ENCODE measurements at places on chromosomes 7 and 10.
A peak's percentile ranks its signal among the peaks of the same experiment; 100 is the strongest.

DNA sequence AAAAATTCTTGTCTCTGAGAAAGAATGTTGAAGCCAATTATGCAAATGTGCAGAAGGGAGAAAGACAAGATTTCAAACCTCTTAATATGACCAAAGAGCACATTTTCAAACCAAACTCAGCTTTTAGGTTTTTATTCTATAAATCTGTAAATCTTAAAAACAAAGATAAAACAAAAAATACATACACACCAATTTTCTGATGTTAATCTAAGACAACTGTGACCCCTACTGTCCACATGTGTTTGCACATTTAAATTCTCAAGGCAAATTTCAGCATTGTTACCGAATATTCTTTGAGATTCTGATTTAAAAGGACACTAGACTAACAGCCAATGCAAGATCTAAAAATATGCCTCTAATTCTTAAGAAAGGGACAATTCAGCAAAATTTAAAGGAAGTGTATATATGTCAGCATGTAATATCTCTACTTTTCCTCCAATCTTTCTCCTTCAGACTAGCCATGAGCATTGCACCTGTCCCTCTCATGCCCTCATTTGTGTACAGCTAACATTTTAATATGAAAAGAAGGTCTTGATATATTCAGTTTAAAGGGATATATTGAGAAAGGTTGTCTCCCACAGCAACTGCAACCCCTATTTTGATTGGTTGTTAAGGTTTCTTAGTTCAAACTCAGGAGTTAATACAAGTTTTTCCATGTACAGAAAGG lies 417.9 kb downstream of the IPMK start:
- DNase-seq = no peak

DNA sequence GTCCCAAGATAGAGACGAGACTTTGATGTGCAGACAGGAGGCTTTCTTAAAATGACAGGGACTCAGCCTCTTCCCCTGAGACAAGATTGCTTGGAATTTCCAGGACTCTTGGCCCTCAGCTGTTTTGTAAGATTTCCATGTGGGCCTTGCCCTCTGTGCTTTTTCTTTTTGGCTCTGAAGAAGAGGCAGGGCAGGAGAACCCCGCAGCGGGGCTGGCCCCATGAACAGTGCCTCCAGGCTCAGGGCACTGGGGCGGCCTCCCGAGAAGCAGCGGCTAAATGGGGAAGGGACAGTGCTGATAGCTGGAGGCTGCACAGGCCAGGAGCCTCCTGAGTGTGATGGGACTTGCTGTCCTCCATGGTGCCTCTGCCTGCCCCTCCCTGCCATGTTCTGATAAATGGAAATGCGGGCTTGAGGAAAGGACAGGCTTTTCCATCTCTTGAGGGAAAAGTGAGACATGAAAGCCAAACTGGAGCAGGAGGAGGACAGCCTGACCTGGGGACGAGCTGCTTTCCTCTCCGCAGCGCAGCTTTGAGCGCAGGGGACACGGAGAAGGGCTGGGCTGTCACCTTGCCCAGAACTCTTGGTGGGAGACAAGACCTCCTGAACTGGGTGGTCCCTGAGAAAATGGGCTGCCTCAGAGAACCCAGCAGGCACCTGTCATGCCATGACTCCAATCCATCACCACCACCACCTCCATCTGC lies 12.1 kb downstream of the SAP25 start:
- no peak for DNase-seq

DNA sequence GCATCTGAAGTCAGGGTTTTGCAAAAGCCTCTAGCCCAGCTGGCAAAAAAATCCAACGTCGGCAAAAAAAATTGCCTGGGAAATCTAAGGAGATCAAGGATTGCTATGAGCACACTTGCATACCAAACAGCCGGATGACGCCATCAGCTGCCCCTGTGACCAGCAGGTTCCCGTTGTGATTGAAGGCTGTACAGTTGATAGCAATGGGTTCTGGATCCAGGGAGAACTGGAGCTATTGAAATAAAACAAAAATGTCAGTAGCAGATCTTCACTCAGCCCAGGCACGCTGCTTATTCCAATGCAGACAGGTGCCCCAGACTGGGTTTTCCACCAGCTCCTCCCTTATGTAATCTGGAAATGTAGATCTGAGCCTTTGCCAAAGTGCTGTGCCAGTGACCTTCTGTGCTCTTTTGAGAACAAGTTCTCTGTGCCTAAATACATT lies 18.7 kb upstream of the CYREN start:
- DNase-seq = no peak

- DNase-seq = no peak
Observed at GRCh38 chr7:146090023-146090645, 26.5 kb upstream of the CNTNAP2 start.

GRCh38 chr7:123583821-123584220 lies 17.8 kb upstream of the ASB15 start:
- no peak for DNase-seq

- no peak for DNase-seq
Observed at GRCh38 chr10:11605807-11606408, 5.5 kb downstream of the USP6NL start.

DNA sequence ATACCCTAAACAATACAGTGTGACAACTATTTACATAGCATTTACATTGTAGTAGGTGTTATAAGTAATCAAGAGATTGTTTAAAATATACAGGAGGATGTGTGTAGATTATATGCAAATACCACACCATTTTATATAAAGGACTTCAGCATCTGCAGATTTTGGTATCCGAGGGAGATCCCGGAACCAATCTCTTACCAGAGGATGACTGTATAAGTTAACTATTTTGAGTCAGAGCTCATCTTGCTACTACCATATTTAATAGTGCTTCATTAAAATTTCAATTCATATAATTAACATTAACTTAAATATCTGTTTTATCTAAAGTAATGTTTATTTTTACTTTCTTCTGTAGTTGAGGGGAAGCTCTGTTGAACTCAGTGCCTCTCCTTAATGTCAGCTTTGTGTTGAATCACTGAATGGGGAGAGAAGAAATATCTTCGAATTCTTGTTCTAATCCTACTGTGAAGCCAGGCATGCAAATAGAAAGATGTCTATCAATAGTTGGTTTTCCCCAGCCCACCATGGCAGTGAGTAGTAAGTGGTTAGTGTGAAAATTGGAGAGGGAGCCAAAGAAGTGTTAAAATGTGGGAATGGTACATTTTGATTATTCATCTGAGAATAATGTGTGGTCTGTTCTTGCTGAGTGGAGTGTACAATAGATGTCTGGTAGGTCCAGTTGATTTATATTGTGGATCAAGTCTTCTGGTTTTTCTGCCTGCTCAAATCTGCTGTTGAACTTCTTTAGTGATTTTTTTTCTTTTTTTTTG lies 90.1 kb upstream of the CYP26C1 start:
- DNase-seq = no peak

- DNase-seq = no peak
Observed at GRCh38 chr7:74271742-74272141, 17.5 kb upstream of the CLIP2 start.

DNA sequence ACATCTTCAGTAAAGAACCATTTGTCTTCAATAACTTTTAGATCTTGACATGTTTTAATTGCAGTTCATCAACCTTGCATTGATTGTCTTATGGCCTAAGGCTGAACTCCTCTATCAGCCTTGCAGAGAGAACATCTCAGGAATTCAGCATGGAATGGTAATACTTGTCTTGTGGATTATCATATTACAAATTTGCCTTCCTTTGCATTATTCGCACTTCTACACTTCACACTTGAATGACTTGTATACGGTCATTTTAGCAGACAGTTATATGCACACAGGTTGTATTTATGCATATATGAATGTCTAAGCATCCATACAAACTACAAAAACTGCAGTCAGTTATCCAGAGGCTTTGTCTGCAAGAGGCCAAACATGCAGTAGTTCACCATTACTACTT lies 31.7 kb downstream of the GPR85 start:
- DNase-seq = no peak

DNA sequence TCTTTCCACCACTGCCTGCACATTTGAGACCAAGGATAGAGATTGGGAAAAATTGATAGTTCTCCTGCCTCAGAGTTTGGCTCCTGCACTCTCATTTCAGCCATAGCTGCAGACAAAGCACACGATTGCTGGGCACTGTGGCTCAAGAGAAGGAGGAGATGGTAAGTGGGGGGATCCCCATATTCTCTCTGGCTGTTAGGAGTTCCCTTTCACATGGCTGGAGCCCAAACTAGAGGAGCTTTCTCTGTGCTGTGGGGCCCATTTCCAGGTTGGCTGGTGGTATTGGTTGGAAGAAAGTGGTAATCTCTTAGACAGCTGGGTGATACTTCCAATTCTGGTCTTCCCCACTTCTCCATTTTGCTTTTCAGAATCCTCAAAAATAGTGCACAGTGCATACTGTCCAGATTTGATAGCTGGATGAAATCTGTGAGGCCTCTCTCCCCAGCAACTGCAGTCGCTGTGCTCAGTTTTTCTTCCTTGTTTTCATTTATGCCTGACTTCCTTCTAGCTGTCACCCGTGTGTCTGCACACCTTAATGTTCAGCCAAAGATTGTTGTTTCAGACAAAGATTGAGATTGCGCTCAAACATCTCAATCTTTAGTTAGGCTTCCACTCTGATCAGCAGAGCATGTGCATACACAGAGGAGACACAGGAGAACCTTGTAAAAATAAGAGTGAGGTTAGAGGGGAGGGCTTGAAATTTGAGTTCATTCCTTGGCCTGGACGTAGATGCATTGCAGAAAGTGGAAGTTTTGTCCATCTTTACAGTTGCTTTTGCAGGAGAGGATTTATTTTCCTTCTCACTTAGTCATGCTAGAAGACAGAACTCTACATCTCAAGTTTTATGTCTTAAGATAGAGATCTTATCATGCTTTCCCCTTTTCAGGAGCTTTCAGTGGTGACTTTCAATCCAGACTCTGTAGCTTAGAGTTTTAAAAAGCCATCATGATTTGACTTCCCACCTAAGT lies 28.6 kb downstream of the RABGEF1 start:
- no peak for DNase-seq

DNA sequence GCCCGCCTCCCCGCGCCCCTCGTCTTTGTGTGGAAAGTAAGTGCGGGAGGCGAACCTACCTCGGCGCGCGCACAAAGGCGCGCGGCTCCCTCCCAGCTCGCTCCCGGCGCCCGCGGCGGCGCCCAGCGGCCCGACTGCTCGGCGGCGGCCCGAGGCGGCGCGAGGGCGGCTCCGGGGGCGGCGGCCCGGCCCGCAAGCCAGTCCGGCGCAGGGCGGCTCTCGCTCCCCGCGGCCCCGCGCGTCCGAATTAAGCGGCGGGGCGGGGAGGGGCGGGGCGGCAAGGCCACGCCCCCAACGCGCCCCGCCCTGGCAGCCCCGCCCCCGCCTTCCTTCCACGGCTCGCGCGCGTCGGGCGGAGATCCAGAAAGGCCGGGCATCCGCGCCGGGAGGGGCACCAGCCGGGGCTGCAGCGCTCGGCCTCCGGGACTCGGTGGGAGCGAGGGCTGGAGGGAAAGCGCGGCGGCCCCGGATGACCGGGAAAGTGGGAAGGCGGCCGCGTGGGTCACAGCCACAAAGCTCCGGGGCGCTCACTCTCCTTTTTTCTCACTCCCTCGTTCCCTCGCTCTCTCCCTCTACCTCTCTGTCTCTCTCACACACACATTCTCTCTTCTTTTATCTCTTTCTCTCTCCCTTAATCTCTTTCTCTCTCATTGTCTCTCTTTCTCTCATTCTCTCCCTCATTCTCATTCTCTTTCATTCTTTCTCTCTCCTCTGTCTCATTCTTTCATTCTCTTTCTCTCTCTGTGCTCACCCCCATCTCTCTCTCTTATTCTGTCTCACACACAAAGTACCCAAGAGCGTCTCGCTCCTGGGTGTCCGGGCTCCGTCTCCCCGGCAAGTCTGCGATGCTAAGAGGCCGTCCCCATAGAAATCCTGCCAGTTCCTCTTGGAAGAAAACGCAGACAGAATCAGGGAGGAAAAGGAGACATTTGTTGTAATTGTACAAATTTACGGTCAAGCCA lies 170.2 kb downstream of the FAM107B start:
- peak; percentile 43 for DNase-seq

DNA sequence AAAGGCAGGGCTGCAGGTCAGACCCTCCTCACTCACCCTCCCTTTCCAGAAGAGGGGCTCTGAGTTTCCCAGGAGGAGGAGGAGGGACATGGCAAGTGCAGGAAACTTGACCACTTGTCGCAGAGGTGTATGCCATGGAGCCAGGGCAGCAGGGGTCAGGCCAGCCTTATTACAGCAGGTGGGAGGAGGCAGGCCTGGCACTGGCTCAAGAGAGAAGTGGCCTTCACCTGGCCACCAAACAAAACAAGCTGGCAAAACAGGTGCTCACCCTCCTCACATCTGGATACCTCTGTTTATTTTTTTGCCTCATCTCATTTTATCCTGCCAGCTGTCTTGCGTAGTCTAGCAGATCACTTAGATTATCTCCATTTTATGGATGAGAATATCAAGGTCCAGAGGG lies 12.5 kb downstream of the COL13A1 start:
- no peak for DNase-seq

DNA sequence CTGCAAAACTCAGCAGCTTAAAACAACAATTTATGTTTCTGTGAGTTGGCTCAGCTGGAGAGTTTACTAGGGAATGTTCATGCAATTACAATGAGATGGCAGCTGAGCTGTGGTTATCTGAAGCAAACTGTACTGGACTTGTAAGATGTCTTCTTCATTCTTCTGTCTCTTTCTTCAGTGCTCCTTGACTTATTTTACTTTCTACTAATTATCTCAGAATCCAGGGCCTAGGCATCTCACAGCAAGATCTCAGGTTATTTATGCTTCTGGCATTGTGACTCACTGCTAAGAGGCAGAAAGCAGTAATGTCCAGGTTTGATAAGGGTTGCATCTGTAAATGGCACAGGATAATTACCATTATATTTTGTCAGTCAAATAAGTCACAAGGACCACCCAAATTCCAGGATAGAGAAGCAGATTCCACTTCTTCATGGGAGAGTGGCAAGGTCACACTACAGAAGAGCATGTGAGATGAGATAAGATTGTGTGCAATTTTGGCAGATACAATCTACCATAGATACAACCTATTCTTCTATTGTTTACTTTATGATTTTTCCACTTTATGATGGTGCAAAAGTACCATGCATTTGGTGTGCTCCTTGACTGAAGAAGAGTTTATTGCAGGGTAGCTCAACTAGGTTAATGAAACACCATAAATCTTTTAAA lies 16.8 kb downstream of the VIM start:
- DNase-seq = no peak

GRCh38 chr10:119976421-119976820 lies 83.9 kb downstream of the SEC23IP start:
- DNase-seq = no peak

- no peak for DNase-seq
Observed at GRCh38 chr7:471866-472639, 47.6 kb downstream of the PDGFA start.

DNA sequence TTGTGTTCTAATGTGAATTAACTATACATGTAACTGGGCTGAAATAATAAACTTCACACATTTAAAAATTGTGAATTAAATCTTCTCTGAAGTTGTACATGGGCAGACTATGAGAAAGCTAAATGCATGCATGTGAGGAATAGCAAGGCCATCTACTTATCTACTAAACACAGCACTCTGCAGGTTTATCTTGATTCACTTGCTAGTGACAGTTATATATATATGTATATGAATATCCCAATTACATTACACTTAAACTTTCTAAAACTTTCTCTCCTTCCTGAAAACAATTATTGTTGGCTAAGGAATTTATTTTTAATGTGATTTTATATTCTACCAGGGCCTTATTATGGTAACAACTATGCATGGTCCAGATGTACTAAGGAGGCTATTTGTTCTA lies 5.1 kb upstream of the SP4 start:
- no peak for DNase-seq

All from stimulated activated CD4-positive, alpha-beta T cell treated with anti-CD3 and anti-CD28 coated beads, TNF-alpha, amount 100 ng/mL, for 24 hours (primary cell).